ENCODE measurements at places on chromosomes 2 and 18.

DNA sequence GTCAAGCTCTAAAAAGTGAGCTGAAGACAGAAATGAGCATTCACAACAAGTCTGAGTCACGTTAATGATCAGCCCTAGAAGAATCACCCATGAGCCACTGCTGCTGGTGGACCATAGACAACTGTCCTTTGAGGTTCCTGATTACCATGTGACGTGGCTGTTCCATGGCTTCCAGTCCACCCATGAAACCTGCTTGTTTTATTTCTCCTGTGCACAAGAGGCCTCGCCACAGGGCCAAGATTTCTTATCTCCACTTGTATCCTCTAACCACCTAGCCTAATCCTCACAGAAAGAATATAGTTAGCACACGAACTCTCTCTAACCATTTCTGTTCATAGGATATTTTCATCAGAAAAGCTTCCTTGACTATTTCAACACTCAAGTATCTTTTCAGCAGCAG, 242.7 kb downstream of the MREG start:
- DNase-seq, result no peak

GRCh38 chr2:150981826-150982225, 279.8 kb downstream of the RBM43 start:
- DNase-seq, result no peak

- no peak for DNase-seq
These were observed 54.7 kb upstream of the RIOK3 start for GRCh38 chr18:23398401-23398800.

- no peak for DNase-seq
These were observed 19.8 kb downstream of the POU3F3 start for GRCh38 chr2:104873689-104874054.

DNA sequence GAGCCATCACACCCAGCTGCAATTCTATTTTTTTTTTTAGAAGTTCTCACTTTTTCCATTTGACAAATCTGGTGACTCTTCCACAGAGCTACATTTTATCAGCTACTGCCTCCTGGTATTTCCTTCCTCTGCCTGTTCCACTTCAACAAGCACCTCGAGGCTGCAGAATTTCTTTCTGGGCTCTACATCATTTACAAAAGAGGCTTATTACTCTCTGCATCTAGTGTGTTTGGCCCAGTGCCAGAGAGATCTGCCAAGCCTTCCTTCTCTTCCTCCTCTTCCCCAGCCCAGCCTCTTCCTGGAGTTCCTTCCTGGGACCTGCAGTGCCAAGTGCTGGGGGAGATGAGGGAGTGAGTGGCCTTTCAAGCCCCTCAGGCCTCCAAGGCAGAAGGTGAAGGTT, 119.6 kb upstream of the ITGA6 start:
- no peak for DNase-seq

Measured in stimulated activated CD8-positive, alpha-beta memory T cell treated with anti-CD3 and anti-CD28 coated beads, Interleukin-7, amount 100 ng/mL, for 1 hour (primary cell).